NCI-H446 treated with DMSO at 0.1 percent for 48 hours (cell line): ENCODE measurements at places on chromosomes 5 and 9.

- no peak for DNase-seq
Observed at GRCh38 chr5:128199104-128199503, 115.5 kb downstream of the SLC12A2 start.

GRCh38 chr9:120383611-120383998 lies 196.4 kb downstream of the CDK5RAP2 start:
- DNase-seq, result no peak

DNA sequence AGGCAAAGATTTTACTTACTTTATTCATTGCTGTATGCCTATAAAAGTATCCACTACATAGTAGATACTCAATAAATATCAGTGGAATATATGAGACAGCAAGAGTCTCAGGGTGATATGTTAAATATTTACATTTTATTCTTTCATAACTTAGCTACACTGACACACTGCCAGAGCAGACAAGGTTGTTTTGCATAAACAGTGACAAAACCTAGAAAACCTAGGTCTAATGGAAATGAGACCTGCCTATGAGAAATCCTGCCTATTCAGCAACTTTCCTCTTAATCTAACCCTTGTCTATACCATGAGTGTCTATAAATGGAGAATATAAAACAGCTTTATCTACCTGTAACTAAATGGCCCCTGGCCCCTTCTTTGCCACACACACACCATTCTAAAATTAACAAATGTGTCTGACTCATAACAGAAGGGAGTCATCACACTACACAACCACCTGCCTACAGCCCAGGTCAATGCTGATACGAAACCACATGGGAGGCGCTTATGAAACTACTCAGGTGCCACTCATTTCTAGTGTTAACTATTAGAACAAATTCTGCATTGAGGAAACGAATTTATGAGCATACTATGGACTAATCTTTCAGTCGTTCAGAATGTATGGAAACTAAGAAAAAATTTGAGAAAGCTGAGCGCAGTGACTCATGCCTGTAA lies 60.3 kb downstream of the UBAP2 start:
- no peak for DNase-seq

DNA sequence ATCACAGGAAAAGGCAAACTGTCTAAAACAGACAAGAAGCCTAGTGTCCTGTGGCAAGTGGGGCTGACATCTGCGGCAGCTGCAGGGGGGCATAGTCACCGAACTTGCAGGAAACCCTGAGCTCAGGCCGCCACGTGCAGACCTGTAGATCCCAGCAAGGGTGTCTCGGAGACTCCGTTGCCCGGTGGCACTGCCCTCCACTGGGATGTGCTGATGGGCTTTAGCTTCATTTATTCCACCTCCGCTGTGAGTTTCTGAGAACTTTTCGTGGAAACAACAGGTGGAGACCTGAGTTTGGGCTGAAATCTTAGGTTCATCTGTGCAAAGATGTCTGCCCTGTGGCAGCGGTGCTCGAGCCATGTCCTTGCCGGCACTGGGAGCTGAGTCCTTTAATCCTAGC lies 22.1 kb downstream of the CEP72 start:
- no peak for DNase-seq

GRCh38 chr9:77892171-77892570 lies 139.4 kb downstream of the GNAQ start:
- no peak for DNase-seq

- no peak for DNase-seq
Observed at GRCh38 chr9:22084336-22085035, 75.4 kb upstream of the CDKN2B start.

DNA sequence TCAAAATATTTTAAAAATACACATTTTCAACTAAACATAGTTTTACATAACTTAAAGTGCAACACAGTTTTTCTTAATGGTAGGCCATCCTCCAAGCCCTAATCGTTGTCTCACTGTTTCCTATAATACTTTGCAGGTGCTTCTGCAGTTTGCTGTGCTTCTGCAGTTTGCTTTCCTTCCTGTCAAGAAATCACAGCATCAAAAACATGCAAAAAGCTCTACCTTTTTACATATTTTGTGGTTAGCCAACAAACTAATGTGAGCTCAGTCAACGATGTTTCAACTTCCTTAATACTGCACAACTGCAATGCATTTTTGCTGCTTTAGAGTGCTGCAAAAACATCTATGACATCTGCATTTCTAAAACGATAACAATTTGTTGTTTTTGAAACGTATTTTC lies 25.2 kb downstream of the EMB start:
- no peak for DNase-seq

GRCh38 chr9:137105814-137106661 lies 8.5 kb downstream of the DPP7 start:
- DNase-seq, result no peak

DNA sequence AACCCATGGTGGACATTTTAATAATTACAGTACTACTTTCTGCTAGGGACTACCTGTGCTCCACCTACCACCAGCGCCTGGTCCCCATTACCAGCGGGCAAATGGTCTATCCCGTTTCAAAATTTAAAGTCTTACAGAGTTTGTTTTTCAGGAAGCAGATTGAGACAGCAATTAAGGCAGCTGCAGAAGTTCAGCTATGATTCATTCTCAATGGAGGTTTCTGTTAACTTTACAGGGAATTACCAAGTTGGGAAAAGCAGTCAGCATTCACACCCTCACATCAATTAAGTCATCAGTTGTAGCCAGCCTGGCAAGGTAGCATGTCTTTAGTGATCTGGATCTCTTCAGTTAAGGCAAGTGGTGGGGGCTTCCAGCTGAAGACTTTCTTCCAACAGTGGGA lies 410.6 kb upstream of the DAB2 start:
- no peak for DNase-seq

GRCh38 chr5:75053054-75053303 lies 621 bp upstream of the GCNT4 start:
- no peak for DNase-seq

- no peak for DNase-seq
Observed at GRCh38 chr5:73522989-73523388, 24.7 kb downstream of the BTF3 start.

- no peak for DNase-seq
Observed at GRCh38 chr5:98770209-98770910, 3.1 kb upstream of the RGMB start.

GRCh38 chr5:87103616-87104287 lies 163.9 kb upstream of the RASA1 start:
- DNase-seq, result no peak

DNA sequence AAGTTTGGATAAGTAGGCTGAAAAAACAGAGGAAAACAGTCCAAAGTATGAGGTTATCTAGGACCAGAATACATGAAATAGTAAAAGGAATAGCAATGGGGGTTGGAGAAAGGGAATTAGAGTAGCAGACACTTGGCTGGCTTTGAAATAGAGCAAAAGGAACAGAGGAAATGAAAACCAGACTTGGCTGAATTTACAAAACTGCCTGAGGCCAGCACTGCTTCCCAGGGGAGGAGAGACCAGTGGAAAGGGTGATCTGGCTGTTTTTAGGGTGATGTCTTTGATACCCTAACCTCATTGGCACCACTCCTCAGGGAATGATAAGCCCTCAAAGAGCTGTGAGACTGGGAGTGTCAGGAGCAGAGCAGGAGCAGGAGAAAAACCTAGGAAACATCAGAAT lies 413.4 kb upstream of the SLC30A5 start:
- DNase-seq, result no peak
